Large intestine (tissue), 12 donors: ENCODE measurements at places on chromosomes 11 and 22. TPM values are rescaled to one million over a fixed set of nuclear protein-coding genes. Genes with fewer than 3 reads are reported as not detected.

Gene FGF3
- polyA plus RNA-seq: not detected

Gene CHRM4
- polyA plus RNA-seq: 7.1 TPM

DNA sequence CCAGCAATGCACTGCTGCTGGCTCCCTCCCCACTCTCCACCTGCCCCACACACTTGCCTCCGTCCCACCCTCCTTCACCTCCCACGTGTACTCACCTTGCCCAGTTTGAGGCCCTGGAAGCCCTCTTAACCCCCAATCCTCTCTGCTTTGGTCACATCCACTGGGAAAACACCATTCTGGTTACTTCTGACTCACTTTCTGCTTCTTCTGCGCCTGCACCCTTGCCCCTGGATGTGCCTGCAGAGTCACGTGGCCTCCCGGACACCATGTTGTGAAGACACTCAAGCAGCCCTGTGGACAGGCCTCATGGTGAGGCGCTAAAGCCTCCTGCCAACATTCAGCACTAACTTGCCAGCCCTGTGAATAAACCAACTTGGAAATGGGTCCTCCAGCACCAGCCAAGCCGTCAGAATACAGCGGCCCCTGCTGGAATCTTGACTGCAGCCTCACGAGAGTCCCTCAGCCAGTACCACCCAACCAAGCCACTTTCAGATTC lies 2.6 kb upstream of the NAALADL1 start:
- H3K27ac ChIP-seq: no peak overlapping the region
- peaks cover 26% of the 10 kb centered on the region for H3K4me1 ChIP-seq
- DNase-seq: no peak
- no peak overlapping the region for H3K4me3 ChIP-seq
- H3K27me3 ChIP-seq: no peaks in the 10 kb centered on the region

GRCh38 chr11:66020618-66021357 lies 5.5 kb downstream of the CATSPER1 start:
- H3K4me1 ChIP-seq: peaks cover 5% of the 10 kb centered on the region
- H3K4me3 ChIP-seq: no peak overlapping the region
- no peaks in the 10 kb centered on the region for H3K36me3 ChIP-seq

- H3K27ac ChIP-seq: no peak overlapping the region
- no peak overlapping the region for H3K4me3 ChIP-seq
- no peaks in the 10 kb centered on the region for H3K27me3 ChIP-seq
- H3K4me1 ChIP-seq: no peaks in the 10 kb centered on the region
Observed at GRCh38 chr22:35703861-35704584, 13.6 kb upstream of the APOL5 start.

- no peaks in the 10 kb centered on the region for H3K4me1 ChIP-seq
Observed at GRCh38 chr11:130710497-130711012, 205.7 kb downstream of the SNX19 start.

DNA sequence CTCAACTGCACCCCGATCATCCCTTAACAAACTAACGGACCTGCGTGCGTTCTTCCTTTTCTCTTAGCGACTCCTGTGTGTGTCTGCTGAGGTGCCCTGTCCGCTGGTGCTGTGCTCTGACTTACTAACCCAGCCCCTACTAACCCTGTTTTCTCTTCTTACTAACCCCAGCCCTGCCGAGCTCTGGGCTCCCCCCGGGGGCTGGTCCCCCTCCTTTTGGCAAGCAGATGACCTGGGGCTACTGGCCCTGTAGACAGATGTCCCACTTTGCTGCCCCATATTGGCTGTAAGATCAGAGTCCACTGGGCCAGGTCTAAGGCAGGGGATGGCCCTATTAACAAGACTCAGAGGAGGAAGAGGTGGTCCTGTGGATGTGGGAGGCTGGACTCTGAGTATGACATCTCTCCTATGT lies 14.7 kb downstream of the MIAT start:
- no peaks in the 10 kb centered on the region for H3K27me3 ChIP-seq
- peak overlapping the region; percentile 92 for H3K4me3 ChIP-seq
- H3K27ac ChIP-seq: peak overlapping the region; percentile 97
- DNase-seq: no peak
- peaks cover 23% of the 10 kb centered on the region for H3K4me1 ChIP-seq
- H3K36me3 ChIP-seq: no peaks in the 10 kb centered on the region

DNA sequence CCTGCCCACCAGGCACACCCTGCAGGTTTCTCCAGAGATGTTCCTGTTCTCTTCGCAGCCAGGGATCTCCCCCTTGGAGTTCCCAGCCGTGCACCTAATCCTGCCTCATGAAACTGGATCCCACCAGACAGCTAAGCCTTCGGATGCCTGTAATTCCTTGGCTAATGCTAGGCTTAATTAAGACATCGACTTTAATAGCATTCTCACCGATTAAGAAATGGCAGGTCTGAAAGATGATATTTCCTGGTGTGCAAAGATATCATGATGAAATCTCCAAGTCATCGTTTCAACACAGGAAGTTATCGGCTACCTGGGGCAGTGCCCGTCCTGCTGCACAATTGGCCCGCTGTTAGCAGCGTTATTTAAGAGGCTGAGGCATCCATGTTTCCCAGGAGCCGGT lies 41.5 kb upstream of the CCND1 start:
- no peak for DNase-seq
- H3K4me1 ChIP-seq: peaks cover 9% of the 10 kb centered on the region

DNA sequence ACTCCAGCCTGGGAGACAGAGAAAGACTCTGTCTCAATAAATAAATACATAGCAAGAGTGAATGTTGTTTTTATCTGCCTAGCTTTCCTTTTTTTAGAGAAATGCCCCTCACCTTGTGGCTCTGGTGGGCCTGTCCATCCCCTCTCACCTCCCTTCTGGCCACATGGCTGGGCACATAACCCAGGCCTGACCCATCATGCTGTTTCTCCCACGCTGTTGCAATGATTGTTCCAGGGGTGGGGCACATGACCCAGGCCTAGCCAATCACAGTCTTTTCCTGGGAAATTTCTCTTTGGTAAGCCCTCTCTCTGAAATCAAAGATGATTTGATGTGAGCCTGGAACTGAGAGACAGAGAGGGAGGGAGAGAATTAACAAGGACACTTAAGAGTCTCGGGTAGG lies 5.5 kb upstream of the CYTH4 start:
- no peaks in the 10 kb centered on the region for H3K4me1 ChIP-seq
- no peaks in the 10 kb centered on the region for H3K36me3 ChIP-seq
- H3K27me3 ChIP-seq: peaks cover 9% of the 10 kb centered on the region
- no peak overlapping the region for H3K27ac ChIP-seq
- no peak for DNase-seq
- H3K4me3 ChIP-seq: no peak overlapping the region

DNA sequence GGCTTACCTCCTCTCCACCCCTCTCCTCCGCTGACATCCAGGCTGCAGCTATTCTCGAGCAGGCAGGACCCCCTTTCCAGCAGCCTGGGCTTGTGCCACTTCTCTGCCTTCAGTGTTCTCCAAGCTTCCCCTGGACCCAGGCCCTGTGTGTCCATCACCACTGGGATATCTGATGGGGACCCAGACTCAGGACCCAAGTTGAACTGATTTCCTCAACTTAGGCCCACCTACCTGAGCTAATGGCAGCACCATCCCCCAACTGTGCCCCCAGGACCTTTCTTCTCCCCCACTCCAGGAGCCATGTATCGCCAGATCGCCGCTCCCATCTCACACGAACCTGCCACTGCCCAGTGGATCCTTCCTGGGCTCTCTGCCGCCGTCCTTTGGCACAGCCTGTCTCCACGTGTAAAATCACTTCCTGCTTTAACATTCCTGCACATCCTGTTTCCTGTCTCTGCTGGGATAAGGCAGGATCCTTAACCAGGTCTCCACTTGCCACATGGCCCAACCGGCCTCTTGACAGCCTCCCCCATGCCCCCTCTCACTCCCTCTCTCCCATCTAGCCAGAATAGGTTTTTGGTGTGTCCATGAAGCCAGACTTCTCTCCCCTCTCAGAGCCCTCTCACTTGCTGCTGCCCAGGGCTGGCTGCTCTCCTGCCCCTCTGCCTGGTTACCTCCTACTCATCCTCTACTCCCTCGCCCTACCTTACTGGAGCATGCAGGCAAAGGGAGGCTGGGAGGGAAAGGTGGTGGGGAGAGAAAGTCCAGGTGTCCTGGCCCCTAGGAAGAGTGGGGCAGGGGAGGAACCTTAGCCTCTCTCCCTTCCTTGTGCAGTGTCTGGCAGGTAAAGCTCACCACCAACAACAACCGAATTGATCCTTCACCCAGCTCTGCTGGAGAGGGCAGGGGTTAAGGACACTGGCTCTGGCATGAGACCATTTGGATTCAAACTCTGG lies 9.4 kb downstream of the SPATA19 start:
- DNase-seq: no peak
- no peak overlapping the region for H3K27ac ChIP-seq
- H3K4me3 ChIP-seq: no peak overlapping the region
- H3K4me1 ChIP-seq: no peaks in the 10 kb centered on the region
- H3K27me3 ChIP-seq: no peaks in the 10 kb centered on the region

DNA sequence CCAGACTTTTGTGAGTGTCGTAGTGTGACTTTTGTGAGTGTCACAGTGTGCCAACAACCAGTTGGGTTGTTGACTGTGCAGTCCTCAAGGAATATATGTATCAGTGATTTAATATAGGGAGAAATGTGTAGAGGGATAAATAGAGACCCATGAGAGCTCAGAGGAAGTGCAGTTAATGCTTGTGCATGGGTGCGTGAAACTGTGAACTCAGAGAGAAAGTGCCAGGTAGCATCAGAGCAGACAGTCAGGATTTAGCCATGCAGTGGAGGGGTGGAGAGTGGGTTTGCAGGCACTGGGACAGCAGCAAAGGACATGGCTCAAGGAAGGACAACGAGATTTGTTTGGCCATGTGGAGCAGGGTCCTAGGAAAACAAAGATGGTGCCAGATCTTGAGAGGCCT lies 33.6 kb downstream of the YWHAH start:
- no peak overlapping the region for H3K27ac ChIP-seq
- H3K4me3 ChIP-seq: no peak overlapping the region
- DNase-seq: no peak
- no peaks in the 10 kb centered on the region for H3K36me3 ChIP-seq
- no peaks in the 10 kb centered on the region for H3K27me3 ChIP-seq

- no peaks in the 10 kb centered on the region for H3K36me3 ChIP-seq
- no peak overlapping the region for H3K27ac ChIP-seq
- no peak for DNase-seq
- H3K4me1 ChIP-seq: no peaks in the 10 kb centered on the region
Observed at GRCh38 chr11:5246772-5247471, 2.7 kb downstream of the HBG1 start.

GRCh38 chr22:35315855-35316745 lies 16.4 kb downstream of the TOM1 start:
- peaks cover 48% of the 10 kb centered on the region for H3K36me3 ChIP-seq
- H3K4me3 ChIP-seq: no peak overlapping the region
- no peak for DNase-seq
- H3K27ac ChIP-seq: no peak overlapping the region
- H3K4me1 ChIP-seq: peaks cover 26% of the 10 kb centered on the region

DNA sequence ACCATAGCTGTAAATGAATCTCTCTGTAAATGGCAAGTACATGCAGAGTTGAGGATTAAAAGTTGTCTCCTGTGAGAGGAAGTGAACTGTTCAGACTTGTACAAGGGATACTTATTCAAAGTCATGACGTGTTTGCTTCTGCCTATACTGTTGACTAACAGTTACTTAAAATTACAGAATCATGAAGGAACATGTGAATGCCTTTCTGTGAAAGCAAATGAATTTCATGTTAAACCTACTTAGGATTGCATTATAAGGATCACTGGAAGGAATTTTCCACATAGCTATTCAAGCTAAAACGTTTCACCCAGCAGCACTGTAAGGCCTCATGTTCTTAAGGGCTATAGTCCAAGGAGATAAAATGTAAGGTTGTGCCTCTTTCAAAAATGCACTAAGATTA lies 93.4 kb upstream of the BIRC3 start:
- peak overlapping the region; percentile 38 for H3K27ac ChIP-seq
- H3K27me3 ChIP-seq: no peaks in the 10 kb centered on the region
- peaks cover 4% of the 10 kb centered on the region for H3K4me1 ChIP-seq
- peaks cover 38% of the 10 kb centered on the region for H3K36me3 ChIP-seq
- peak; percentile 60 for DNase-seq

GRCh38 chr22:25453557-25453956 lies 110.9 kb upstream of the GRK3 start:
- H3K4me1 ChIP-seq: peaks cover 4% of the 10 kb centered on the region
- no peak overlapping the region for H3K4me3 ChIP-seq
- no peak for DNase-seq
- H3K36me3 ChIP-seq: peaks cover 12% of the 10 kb centered on the region
- H3K27ac ChIP-seq: no peak overlapping the region

- no peaks in the 10 kb centered on the region for H3K36me3 ChIP-seq
- no peaks in the 10 kb centered on the region for H3K4me1 ChIP-seq
Observed at GRCh38 chr22:25689631-25690030, 52.4 kb upstream of the MYO18B start.

DNA sequence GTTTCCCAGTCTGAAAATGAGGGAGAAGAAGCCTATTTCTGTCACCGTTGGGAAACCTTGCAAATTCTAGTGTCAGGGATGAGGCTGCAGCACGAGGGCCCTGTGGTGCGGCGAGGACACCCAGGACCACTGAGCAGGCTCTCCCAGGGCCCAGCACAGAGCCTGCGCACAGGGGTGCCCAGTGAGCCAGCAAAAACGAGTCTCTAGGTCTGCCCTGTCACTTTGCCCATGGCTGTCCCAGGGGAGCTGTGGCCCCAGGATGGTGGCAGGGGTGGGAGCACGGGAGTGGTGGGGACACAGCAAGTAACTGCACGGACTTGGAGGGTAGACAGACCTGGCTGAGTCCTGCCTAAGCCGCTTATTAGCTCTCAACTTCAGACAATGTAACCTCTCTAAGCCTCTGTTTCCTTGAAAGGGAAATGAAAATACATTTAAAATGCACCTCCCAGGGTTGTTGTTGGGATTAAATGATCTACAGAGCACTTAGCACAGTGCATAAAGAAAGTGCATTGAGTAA lies 44.2 kb downstream of the DSCAML1 start:
- H3K4me3 ChIP-seq: no peak overlapping the region
- H3K4me1 ChIP-seq: peaks cover 13% of the 10 kb centered on the region
- no peak overlapping the region for H3K27ac ChIP-seq
- no peaks in the 10 kb centered on the region for H3K36me3 ChIP-seq
- no peak for DNase-seq
- no peaks in the 10 kb centered on the region for H3K27me3 ChIP-seq
